ENCODE measurements at places on chromosomes 4 and X.

DNA sequence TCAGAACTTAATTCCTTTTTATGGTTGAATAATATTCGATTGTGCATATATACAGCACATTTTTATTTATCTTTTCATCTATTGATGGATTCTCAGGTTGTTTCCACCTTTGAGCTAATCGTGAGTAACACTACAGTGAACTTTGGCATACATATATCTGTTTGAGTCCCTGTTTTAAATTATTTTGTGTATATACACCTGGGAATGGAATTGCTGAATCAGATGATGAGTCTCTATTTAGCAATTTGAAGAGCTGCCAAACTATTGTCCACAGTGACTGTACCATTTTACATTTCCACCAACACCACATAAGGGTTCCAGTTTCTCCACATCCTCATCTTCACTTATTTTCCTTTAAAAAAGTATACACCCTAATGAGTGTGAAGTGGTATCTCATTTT lies 166.2 kb upstream of the FGF13 start:
- no peak for DNase-seq

DNA sequence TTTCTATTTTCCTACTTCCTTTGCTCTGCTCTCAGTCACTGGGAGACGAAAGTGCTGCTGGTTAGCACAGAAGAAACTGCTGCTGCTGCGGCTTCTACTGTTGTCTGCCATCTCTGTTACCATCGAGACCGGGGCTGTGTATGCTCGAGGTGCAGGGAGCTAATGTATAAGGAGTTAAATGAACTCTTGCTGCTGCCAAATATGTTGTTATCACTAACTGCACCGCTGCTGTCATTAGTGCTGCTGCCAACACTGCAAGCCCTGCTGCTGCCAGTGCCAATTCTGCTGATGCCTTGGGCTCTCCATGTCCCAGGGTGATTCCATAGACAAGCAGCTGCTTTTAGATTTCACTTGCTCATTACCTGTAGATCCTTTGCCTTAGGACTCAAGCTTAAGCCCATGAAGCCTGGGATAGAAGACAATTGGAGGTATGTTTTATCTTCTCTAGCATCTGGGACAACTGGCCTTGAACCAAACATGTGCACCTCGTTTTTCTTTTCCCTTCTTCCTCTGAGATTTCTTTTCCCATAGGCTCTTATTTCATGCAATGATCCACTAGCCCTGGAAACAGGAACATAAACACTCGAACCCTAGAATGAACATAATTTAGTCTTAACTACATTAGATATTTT lies 107.8 kb downstream of the CCSER1 start:
- DNase-seq = no peak

DNA sequence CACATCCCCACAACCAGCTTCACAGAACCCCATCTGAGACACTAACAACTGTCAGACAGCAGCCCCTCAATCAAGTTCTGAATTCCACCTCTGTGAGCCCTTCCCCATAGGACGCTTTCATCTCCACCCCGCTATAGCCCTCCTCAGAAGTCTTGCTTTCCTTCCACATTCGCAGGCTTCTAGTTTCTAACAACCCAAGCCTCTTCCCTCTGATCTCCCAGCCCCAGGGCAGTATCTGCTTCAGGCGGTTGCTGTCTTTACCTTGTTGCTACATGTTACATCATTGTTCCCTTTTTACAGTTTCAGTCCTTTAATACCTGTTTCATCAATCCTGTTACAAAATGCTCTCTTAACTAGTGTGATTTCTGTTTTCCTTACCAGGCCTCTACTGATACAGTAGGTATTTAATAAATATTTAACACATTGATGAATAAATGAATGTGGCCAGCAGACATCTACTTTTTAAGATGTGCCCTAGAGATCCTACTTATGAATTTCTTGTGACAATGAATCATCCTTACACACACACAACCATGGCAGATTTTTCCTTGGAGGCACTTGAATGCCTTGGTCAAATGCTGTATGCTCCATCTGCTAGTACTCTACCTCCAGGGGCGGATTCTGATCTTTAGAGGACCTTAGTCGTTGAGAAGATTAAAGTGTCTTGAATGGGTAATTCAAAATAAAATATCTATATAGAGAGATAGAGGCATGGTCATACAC lies 164.7 kb upstream of the SLIT2 start:
- DNase-seq = no peak

DNA sequence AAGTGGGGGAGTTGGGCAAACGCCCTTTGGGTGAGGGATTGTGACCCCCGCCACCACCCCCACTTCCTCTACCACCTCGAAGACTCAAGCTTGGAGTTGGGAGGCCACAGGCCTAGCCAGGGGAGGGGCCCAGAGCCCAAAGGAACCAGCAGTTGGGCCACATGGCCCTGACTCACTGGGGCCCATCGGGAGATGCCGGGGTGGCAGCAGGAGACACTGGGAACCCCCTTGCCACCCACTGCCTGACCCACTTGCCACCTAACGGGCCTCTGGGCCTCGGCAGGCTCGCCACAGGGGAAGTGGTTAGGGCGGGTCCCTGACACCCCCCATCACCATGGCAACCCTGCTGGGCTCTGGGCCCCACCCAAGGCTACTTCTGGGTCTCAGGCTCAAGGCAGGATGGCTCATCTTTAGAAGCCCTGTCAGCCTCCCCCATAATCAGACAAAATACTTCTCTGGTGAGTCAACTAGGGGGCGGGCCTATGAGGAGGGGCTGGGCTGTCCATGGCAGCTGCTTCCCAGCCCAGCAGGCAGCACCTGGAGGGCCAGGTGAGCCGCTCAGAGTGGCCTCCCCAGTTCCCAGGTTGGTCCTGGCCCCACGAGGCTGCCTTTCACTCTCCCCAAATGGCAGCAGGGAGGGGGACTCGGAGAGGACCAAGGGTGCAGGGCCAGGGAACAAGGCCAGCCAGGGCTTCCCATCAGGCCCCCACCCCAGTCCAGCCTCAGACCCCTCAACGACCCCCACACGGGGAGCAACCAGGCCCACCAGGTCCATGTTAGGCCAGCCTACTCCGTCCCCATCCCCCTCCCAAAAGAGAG lies 5.6 kb downstream of the FLNA start:
- no peak for DNase-seq

- no peak for DNase-seq
Observed at GRCh38 chr4:175277816-175278215, 359.7 kb downstream of the ADAM29 start.

DNA sequence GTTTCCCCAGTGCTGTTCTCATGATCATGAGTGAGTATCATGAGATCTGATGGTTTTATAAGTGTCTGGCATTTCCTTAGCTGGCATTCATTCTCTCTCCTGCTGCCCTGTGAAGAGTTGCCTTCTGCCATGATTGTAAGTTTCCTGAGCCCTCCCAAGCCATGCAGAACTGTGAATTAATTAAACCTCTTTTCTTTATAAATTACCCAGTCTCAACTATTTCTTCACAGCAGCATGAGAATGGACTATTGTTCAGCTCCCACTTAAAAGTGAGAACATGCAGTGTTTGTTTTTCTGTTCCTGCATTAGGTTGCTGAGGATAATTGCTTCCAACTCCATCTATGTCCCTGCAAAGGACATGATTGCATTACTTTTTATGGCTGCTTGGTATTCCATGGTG lies 311.7 kb upstream of the CTSO start:
- no peak for DNase-seq

GRCh38 chrX:48511560-48511959 lies 2.8 kb downstream of the PORCN start:
- no peak for DNase-seq

DNA sequence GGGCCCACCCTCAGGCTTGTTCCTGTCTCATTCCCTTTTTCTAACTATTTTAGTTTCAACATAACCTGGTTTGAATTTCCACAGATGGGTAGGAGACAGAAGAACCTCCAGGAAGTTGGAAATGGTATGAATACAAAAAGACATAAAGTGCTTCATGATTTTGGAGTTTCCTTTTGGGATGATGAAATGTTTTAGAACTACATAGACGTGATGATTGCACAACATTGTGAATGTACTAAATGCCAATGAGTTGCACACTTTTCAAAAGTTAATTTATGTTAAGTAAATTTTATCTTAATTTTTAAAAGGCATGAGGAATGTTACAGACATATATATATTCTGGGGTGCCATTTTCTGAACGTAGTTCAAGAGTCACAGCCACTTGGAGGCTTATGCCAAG lies 41.1 kb upstream of the IBSP start:
- no peak for DNase-seq

GRCh38 chr4:132691668-132692067 lies 457.4 kb upstream of the PCDH10 start:
- DNase-seq = no peak

DNA sequence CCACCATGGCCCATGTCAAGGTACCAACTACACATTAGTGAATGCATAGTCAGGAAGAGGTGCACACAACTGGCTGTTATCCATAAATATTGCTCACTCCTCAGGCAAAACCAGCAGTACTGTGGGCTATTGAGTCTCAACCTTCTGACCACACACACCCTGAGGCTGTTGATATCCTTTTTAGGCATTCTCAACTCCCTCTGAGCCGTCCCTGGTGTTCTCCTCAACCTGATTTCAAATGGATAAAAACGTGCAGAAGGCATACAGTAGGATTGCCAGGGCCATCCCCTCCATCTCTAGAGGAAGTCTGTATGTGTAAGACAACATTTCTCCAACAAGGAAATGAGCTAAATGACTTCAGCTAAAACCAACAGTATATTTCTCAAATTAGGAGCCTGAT lies 98.7 kb upstream of the KLHL13 start:
- DNase-seq = no peak

GRCh38 chrX:107628662-107629539 lies 591 bp downstream of the PRPS1 start:
- DNase-seq = no peak

DNA sequence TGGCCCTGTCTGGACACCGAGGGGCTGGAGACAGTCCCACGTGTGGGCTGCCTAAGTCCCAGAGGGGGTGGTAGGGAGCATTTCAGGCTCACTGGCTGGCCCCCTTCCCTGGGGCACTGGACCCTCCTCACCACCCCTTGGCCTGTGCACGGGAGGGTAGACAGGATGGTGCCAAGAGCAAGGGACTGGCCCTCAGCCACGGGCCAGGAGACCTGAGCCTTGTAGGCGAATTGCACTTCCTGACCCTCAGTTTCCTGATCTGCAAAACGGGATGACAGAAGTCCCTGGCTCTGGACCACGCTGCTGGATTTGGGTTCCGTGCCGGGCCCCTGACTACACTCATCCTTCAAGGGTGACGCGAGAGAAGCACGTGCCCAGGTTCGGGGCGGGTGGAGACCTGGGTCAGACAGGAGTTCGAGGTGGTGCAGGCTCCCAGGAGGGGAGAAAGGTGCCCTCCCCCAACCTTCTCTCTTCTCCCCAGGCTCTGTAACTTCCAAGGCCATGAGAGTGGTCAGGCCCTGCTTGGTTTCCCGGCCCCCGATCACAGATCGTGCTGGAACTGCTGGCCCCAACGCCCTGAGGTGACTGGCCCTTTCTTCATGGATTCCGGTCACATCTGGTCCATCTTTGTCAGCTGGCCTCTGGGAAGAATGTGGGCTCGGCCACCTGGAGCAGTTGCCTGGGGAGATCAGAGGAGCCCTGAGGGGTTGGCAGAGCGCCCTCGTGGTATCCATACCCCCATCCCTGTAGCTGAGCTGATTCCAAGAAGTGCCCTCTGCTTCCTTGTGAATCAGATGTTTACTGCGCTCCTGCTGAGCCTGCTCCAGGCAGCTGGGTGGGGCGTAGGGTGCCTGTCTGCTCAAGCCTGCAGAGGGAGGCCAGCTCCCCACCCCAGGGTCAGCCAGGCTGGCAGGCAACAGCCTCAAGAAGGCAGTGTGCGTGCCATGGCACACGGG lies 3.3 kb downstream of the SH3BP2 start:
- DNase-seq = no peak

GRCh38 chr4:26953366-26953765 lies 92.7 kb downstream of the STIM2 start:
- no peak for DNase-seq

- DNase-seq = no peak
Observed at GRCh38 chr4:167102475-167102874, 131.8 kb downstream of the SPOCK3 start.

DNA sequence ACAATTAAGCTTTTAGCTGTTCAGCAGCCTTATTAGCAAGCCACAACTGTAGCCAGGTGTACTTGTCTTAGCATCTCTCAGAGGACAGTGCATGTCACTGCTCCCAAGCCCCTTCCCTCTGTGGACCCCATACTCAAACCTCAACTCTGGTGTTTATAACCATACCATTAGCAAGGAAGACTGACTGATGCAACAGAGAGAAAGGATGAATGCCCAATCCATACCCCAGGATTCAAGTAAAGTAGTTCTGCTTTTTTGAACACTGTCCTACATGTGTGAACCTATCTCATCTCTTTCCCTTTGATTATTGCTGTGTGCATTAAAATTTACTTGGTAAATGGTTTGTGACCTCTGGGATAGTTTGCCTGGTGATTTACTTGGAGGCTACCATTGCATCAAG lies 22.8 kb upstream of the CYBB start:
- DNase-seq = no peak

DNA sequence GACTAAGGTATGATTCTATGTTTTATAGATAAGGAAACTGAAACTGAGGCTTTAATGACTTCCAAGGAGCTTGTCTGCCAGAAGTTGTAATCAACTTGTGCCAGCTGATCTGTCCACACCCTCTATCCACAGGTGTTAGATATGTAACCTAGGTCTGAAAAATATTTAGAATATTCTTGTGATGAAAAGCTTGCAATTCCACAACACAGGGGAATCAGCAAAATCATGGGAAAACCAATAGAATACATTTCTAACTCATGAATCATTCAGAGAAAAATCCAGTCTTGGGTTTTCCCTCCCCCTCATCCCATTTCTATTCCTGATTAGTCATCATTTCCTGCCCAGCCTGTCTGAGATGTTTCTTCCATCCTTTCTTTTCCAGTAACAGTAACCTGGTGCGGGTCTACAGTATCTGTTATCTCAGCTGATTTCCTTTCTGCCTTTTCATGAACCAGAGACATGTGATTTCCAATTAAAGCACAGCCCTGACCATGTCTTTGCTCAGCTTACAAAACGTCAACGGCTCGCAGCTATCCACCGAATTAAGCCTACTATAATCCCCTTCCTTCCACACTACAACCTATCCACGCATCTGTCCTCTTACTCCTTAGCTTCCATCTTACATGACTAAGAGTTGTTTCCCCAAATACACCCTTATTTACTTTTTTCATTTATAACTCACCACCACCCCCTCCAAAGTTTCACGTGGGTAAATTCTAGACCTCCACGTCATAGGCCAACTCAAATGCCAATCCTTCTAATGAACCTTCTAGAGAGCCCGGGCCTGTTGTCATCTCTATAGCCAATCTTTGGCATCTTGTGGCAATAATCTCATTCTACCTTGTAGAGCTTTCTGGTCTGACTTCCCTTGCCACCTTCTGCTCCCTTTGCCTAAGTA lies 961 bp upstream of the NOCT start:
- DNase-seq = no peak

- no peak for DNase-seq
Observed at GRCh38 chr4:110666030-110666429, 43.2 kb upstream of the PITX2 start.

GRCh38 chr4:81736324-81736723 lies 264.6 kb upstream of the RASGEF1B start:
- DNase-seq = no peak

GRCh38 chrX:20746690-20747089 lies 480.0 kb upstream of the RPS6KA3 start:
- no peak for DNase-seq

Data from spinal cord (tissue), 10 donors.